ENCODE measurements at places on chromosomes 4 and X.

- no peak for DNase-seq
These were observed 260.3 kb downstream of the PPP3CA start for GRCh38 chr4:101086801-101087586.

DNA sequence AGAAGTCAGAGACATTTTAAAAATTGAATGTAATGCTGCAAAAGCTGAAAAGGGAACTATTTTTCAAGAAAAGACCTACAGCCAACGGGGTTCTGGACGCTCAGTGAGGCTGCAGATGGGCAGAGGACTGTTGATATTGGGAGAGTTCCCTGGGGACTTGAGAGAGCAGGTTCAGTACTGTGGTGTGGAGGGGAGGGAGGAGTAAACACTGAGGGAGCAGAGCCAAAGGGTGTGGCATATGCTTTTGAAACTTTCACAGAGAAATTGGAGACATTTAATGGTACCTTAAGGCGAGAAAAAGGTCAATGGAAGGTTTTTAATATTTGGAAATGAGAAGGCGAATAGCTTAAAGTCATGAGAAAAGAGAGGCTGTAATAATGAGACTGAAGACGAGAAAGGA lies 62.2 kb upstream of the GPM6A start:
- no peak for DNase-seq

- no peak for DNase-seq
These were observed 83.3 kb upstream of the HTR2C start for GRCh38 chrX:114500622-114501021.

GRCh38 chrX:110803506-110803905 lies 7.9 kb upstream of the CHRDL1 start:
- DNase-seq: no peak

- no peak for DNase-seq
These were observed 34.5 kb downstream of the TSPAN7 start for GRCh38 chrX:38595801-38596200.

DNA sequence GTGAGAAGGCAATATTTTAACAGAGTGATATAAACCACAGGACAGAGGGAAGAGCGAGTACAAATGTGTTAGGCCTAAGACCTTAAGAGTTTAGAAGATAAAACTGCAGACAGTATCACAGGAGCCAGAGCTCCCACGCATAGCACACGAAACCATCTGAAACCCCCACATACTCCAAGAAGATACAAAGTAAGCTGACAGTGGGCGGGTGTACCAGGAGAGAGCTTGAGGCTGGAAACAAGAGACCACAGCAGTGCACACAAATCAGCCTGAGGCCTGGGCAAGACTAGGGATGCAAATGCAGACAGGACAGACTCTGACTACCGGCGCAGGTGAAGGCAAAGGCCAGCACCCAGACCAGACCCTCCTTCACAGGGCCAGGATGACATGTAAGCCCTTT lies 54.1 kb upstream of the ARHGAP24 start:
- no peak for DNase-seq

Data from GM10248 (cell line).